A673 (cell line): ENCODE measurements at places on chromosomes 5 and 9. TPM values are rescaled to one million over a fixed set of nuclear protein-coding genes. Genes with fewer than 3 reads are reported as not detected.
A peak's percentile ranks its signal among the peaks of the same experiment; 100 is the strongest.

Gene CENPH
- 56.9 and 68.9 TPM in 2 replicates for total RNA-seq

Gene ADAMTS6
- 2.6 and 2.8 TPM in 2 replicates for total RNA-seq

DNA sequence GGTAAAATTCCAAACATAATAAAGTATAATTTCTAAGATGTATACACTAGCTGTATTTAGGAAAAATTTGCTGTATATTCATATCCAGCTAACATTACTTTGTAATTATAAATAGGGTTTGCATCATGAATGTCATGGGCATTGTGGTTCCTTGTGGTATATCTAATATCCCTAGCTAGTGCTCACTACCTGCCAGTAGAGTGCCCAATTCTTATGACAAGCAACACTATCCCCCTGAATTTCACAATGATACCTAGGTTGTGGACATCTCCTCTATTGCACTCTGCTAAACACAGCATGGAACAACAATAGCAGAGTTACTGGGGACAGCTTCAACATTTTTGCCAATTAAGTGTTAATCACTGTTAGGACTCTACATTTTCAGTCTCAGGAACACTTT lies 1656.5 kb downstream of the EFNA5 start:
- no peaks in the 10 kb centered on the region for H3K36me3 ChIP-seq
- H3K27ac ChIP-seq = no peak overlapping the region
- DNase-seq = no peak
- no peaks in the 10 kb centered on the region for H3K27me3 ChIP-seq
- no peak overlapping the region for H3K4me3 ChIP-seq

GRCh38 chr9:95425910-95426551 lies 90.7 kb downstream of the PTCH1 start:
- H3K4me3 ChIP-seq = peak overlapping the region; percentile 34
- no peaks in the 10 kb centered on the region for H3K36me3 ChIP-seq
- peak overlapping the region; percentile 57 for H3K27ac ChIP-seq
- DNase-seq = peak; percentile 21
- peaks cover 5% of the 10 kb centered on the region for H3K4me1 ChIP-seq

Gene CDH9
- not detected in 2 replicates for total RNA-seq

DNA sequence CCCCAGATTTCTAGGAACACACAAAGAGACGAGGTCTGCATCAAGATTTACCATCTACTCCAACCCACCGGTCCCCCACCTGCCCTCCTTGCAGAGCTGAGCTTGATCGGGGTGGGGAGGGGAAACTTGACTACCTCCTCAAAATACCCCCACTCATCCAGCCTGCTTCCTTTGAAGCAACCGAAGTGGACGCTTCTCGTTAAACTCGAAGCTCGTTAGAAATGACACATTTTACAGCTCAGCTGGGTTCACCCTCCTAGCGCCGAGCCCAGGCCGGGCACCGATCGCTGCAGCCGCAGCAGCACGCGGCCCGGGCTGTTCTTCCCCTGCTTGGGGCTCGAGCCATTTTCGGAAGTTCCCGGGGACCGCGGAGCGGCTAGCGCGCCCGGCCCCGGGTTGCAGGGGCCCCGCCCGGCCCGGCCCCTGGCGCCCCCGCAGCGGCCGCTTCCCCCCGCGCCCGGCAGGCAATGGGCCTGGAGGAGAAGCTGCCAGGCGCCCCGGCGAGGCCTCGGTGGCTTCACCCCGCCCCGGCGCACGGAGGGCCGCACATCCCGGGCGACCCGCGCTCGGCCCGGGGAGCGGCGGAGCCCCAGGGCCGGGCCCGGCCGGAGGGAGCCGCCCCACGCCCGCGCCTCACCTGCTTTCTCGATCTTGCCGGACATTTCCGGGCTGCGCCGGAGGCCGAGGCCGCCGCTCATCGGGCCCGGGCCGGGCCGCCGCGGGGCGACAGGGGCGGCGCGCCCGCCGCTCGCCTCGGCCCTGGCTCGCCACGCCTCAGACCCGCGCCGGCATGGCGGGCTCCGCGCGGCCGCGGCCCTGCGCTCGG lies 530 bp downstream of the RAPGEF1 start:
- H3K27me3 ChIP-seq = no peaks in the 10 kb centered on the region
- no peaks in the 10 kb centered on the region for H3K36me3 ChIP-seq
- DNase-seq = peak; percentile 54

GRCh38 chr9:109561137-109561536 lies 63.0 kb upstream of the PTPN3 start:
- no peaks in the 10 kb centered on the region for H3K36me3 ChIP-seq
- peaks cover 13% of the 10 kb centered on the region for H3K27me3 ChIP-seq
- no peaks in the 10 kb centered on the region for H3K4me1 ChIP-seq
- no peak for DNase-seq
- H3K4me3 ChIP-seq = no peak overlapping the region

DNA sequence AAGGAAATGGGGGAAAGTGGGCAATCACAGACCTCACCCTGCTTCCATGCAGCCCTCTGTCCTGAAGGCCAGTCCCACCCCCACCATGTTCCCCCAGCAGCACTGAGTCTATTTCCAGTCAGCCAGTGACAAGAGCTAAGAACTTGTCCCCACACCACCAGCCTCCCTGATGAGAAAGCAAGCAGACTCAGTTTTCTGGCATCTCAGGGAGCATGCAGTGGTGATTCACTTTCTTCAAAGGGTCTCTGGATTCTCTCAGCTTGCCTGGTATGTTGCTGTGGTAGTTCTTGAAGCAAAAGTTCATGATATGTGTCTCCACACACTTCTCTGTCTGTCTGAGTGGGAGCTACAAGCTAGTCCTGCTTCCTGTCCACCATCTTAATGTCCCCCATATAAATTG lies 799.9 kb upstream of the TYRP1 start:
- H3K4me1 ChIP-seq = no peaks in the 10 kb centered on the region
- no peaks in the 10 kb centered on the region for H3K27me3 ChIP-seq
- no peak overlapping the region for H3K4me3 ChIP-seq
- H3K27ac ChIP-seq = no peak overlapping the region
- DNase-seq = no peak

Gene TMOD1
- total RNA-seq = 0.09 and 0.24 TPM in 2 replicates

DNA sequence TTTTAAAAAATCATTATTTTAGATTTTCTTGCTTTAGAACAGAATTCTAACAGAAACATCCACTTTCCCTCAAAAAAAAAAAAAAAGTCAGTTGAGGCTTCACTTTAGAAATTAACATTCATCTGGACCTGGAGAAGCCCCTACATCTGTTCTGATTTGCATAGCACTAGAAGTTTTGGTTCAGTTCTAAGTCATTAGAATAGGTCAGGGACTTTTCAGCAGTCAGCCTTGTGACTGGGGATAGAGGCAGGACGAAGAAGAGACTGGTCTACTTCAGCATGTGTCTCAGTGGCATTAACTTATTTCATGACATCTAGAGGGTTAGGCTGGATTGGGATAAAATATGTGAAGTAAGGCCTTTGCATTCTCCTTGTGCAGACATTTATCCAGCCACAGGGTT lies 215.8 kb upstream of the DAB2 start:
- H3K27ac ChIP-seq = no peak overlapping the region
- H3K4me3 ChIP-seq = no peak overlapping the region
- H3K4me1 ChIP-seq = no peaks in the 10 kb centered on the region
- H3K27me3 ChIP-seq = peaks cover 7% of the 10 kb centered on the region
- no peaks in the 10 kb centered on the region for H3K36me3 ChIP-seq

DNA sequence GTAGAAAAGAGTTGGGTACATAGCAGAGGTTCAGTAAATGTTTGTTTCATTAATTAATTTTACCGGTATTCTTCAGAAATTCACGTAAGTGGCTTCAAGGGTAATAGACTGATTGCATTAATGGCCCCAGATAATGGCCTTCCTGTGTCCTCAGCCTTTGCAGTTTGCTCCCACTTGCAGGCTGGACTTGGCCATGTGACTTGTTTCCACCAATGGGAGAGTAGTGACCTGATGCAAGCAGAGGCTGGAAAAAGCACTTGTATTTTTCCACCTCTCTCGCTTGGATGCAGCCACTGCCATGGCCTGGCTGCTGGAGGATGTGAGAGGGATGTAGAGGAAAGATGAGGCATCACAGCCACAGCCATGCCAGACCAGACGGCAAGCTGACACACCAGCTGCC lies 480.9 kb downstream of the CDK5RAP2 start:
- no peak overlapping the region for H3K4me3 ChIP-seq
- H3K4me1 ChIP-seq = no peaks in the 10 kb centered on the region
- peak; percentile 1 for DNase-seq

DNA sequence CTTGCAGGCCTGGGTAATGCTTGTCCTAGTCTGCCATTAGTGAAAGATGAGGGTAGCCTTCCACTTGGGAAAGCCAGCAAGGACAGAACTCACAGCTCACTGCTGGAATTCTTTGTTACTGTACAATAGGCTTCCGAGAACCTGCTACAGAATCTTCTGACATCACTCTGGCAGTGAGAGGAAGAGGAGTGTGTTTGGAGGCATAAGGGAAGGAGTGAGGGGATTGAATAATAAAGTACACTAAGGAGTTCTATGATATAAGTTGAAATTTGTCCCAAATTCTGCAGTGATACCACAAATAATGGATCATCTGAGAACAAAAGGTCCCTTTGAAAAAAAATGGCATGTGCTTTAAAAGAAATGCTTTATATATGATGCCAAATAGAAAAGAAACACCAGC lies at the start of gene SPATA9:
Gene SPATA9 (minus strand): TSS at position 101 of the 400 bp plus-strand sequence. CDS start 137 bp downstream, outside the sequence.
- H3K4me1 ChIP-seq = no peaks in the 10 kb centered on the region
- no peak for DNase-seq
- H3K27me3 ChIP-seq = no peaks in the 10 kb centered on the region
- no peak within 1 kb of the TSS for H3K4me3 ChIP-seq

Gene ADRA1B
- total RNA-seq = not detected in 2 replicates

GRCh38 chr9:65435464-65435863 lies 150.5 kb upstream of the FOXD4L5 start:
- H3K36me3 ChIP-seq = no peaks in the 10 kb centered on the region
- H3K4me3 ChIP-seq = no peak overlapping the region
- H3K27ac ChIP-seq = no peak overlapping the region
- no peaks in the 10 kb centered on the region for H3K4me1 ChIP-seq

- no peak overlapping the region for H3K27ac ChIP-seq
- no peaks in the 10 kb centered on the region for H3K4me1 ChIP-seq
- peak; percentile 65 for DNase-seq
- H3K4me3 ChIP-seq = no peak overlapping the region
- no peaks in the 10 kb centered on the region for H3K36me3 ChIP-seq
Measured at GRCh38 chr5:10145923-10146401, 103.7 kb downstream of the ATPSCKMT start.

DNA sequence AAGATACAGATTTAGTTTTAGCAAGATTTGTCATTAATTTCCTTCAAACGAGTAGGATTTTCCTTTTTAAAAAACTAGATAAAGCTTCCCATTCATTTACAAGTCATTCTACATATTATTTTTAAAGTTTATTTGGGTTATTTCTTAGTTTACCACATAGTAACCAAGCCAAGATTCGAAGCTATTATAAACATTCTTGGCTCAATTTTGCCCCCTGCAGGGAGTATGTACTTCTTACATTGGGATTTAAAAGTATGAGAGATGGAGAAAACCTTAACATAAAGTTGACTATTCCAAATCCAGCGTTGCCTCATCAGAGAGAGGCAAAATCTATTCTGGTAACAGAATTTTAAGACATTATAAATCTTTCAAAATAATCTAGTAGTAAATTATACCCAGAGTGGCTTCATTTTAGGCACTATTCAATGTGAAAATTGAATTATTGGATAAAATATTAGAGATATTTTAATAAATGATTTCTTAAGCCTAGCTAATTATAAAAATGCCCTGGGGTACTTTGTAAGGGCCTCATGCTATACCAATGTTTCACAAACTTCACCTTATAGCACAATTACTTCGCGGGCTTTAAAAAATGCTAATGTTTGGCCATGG lies 39.1 kb downstream of the FBN2 start:
- no peak overlapping the region for H3K4me3 ChIP-seq
- peak; percentile 55 for DNase-seq
- H3K4me1 ChIP-seq = no peaks in the 10 kb centered on the region
- no peaks in the 10 kb centered on the region for H3K27me3 ChIP-seq
- no peak overlapping the region for H3K27ac ChIP-seq

Gene NIPSNAP3A
- 13.6 and 14.7 TPM in 2 replicates for total RNA-seq

Gene PCDHAC1
- total RNA-seq = 7.2 and 8.8 TPM in 2 replicates

GRCh38 chr5:52938226-52938625 lies 50.9 kb upstream of the ITGA2 start:
- H3K4me3 ChIP-seq = no peak overlapping the region
- H3K27ac ChIP-seq = no peak overlapping the region
- no peak for DNase-seq
- H3K36me3 ChIP-seq = no peaks in the 10 kb centered on the region

DNA sequence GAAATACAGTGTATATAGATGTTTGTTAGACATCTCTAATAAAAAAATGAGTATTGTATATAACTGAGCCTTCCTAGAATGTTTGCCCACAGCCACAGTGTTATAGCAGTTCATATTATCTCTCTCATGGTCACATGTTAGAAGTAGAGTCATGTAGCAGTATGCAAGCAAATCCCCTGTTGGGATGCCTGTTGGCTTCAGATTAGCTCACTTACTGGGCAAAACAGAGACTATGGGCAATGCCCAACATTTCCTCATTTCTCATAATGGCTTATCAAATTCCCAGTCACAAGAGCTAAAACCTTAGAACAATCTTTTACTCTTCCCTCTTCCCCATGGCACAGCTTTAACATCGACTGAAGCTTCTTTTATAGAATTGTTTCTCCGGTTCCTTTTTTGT lies 27.0 kb upstream of the PDCD1LG2 start:
- no peak overlapping the region for H3K27ac ChIP-seq
- no peaks in the 10 kb centered on the region for H3K4me1 ChIP-seq
- DNase-seq = no peak
- no peaks in the 10 kb centered on the region for H3K36me3 ChIP-seq

Gene TMC1
- total RNA-seq = 0.61 and 0.75 TPM in 2 replicates

- H3K27me3 ChIP-seq = no peaks in the 10 kb centered on the region
- H3K4me3 ChIP-seq = no peak overlapping the region
- H3K36me3 ChIP-seq = no peaks in the 10 kb centered on the region
- peak; percentile 42 for DNase-seq
Measured at GRCh38 chr5:146005723-146006122, 69.3 kb downstream of the SH3RF2 start.

GRCh38 chr9:108087781-108088180 lies 598.2 kb upstream of the KLF4 start:
- no peaks in the 10 kb centered on the region for H3K27me3 ChIP-seq
- no peak overlapping the region for H3K27ac ChIP-seq
- no peak for DNase-seq
- no peaks in the 10 kb centered on the region for H3K4me1 ChIP-seq

GRCh38 chr9:30718483-30718882 lies 1666.0 kb upstream of the ACO1 start:
- no peaks in the 10 kb centered on the region for H3K4me1 ChIP-seq
- H3K27ac ChIP-seq = no peak overlapping the region
- no peaks in the 10 kb centered on the region for H3K36me3 ChIP-seq
- no peak for DNase-seq
- H3K27me3 ChIP-seq = no peaks in the 10 kb centered on the region

DNA sequence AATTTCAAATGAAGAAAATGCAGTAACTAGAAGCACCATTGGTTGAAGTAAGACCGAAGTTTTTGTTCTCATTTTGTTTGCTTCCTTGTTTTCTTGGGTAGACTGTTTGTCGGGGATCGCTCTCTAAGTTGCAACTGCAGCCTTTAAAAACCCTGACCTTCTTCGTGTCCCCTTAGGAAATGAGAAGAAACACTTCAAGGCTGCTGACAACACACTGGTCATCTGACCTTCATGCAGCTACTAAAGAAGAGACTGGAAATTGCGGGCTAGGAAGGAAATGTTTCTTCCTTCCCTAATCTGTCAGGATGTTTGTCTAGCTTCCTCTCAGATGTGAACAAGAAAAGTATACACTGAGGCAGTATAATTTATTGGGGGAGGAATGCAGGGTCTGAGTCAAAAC lies 50.7 kb upstream of the CHSY3 start:
- H3K4me1 ChIP-seq = no peaks in the 10 kb centered on the region
- no peak overlapping the region for H3K4me3 ChIP-seq
- H3K27ac ChIP-seq = no peak overlapping the region
- no peaks in the 10 kb centered on the region for H3K36me3 ChIP-seq
